ENCODE measurements at places on chromosomes 12 and 14.

DNA sequence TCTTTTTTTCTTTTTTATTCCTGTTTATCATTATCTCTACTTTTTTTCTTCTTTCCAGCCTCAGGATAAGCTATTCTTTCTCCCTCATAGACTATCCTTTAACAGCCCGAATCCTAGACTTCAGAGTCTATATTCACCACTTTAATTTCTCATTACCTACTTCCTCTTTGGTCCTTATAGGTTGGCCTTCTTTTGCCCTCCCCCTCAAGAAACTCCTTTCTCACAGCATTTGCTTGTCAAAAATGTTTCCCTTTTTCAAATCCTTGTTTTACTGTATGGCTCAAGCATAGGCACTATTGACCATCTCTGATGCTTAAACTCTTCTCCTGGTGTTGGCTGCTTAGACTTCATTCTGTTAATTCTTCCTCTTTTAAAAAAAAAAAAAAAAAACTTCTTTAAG is 52.5 kb downstream of the KIAA0586 start:
- DNase-seq: no peak

GRCh38 chr12:18428416-18428815 is 167.1 kb downstream of the PIK3C2G start:
- DNase-seq: no peak

GRCh38 chr14:100070310-100070709 is 5.1 kb downstream of the EVL start:
- no peak for DNase-seq

GRCh38 chr12:109291521-109292341 is 17.4 kb downstream of the FOXN4 start:
- DNase-seq: peak; percentile 57

- no peak for DNase-seq
These were observed 13.2 kb upstream of the EDDM3A start for GRCh38 chr14:20732477-20732876.

DNA sequence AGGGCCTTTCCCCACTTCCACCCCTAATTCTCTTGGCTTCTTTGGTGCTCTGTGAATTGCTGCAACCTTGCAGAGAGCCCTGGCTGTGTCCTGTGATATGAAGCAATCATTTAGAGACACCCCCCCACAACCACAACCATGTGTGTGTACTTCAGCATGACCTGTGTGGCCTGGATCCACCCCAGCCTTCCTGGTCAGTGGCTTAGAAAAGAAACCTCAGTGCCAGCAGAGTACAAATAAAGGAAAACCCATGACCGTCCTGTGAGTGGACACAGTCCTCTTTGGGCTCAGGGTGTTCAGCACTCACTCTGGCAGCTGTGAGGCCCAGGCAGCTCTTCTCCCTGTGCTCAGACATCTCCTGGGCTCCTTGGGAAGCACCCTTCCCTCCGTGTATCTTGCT is 206.6 kb upstream of the DIO3 start:
- DNase-seq: no peak

DNA sequence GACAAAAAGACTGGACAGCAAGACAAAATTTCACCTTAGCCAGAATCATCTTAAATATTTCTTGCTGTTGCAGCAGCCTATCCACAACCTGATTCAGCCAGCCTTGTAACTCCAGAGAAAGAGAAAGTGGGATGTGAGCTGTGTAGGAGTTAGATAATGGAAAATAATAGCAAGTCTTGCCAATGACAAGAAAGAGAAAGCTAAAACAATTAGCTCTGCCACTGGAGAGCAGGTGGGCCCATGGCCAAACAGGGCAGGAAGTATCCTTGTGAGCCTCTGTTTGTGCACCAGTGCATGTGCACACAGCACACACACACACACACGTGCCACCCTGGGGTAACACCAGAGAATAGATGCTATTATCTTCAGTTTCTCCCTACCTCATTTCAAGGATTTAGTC is 106.0 kb upstream of the CCDC196 start:
- no peak for DNase-seq

DNA sequence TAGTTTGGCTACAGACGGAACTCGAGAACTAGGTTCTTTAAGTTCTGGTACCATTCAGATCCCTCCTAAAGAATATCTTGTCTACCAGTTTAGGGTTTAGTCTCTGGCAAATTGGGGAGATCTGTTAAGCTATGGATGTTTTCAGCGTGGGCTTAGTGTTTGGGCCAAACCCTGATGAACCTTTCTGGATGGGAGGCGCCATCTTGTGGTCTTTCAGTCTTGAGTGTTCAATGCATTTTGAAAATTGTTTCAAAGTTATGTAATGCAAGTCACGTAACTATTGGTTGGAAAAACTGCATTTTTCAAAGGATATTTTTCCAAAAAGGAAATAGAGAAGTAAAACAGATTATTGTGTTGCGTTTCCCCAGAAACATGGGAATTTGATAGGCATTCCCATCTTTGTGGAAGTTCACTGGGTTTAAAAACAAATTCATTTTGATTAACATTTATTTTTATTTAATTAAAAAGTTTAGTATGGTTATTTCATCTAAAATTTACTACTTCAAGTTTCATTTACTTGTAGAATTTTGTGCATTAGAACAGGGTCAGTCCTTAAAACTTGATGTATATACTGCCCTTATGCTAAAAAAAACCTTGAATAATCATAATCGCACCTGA is 169.0 kb downstream of the PRIMA1 start:
- no peak for DNase-seq

GRCh38 chr12:100793182-100793581 is 1.4 kb upstream of the ANO4 start:
- DNase-seq: no peak

GRCh38 chr12:106696681-106697417 is 77.6 kb upstream of the RIC8B start:
- DNase-seq: no peak

DNA sequence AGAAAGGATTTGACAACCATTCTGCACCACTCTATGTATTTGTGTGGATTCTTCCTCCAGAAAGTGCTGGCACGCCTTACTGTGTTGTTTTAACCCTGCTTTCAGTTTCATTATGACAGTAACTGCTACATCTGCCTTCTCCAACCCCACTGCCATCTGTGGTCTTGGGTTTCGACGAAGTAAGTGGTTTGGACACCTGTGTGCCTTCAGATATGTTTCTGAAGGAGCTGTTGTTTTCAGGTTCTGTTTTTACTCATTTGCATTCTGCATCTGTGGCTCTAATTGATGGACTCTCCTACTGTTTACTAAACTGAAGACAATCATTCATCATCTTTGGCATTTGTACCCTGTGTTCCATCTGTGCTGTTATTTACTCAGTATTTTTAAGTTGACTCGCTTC is 4.1 kb downstream of the TSHR start:
- DNase-seq: no peak

DNA sequence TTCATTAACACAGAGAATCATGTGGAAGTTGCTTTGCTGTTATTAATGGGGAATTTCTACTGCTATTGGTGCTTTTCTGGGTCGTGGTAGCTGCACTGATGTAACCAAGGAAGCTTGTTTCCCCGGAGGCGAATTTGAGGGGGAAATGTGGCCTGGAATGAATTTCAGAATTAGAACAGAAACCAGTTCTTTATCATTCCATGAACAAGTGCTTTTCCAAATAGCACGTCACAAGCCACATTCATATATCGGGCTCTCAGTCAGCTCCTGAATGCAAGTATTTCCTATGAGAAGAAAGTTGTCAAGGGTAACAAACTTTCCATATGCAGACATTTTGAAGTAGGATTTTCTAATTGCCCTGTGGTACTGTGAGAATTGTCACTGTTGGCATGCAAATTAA is 1353.2 kb downstream of the AACS start:
- no peak for DNase-seq

GRCh38 chr12:62732861-62733427 is 202.0 kb downstream of the PPM1H start:
- no peak for DNase-seq

- DNase-seq: no peak
These were observed 540.0 kb upstream of the TBX3 start for GRCh38 chr12:115223991-115224390.

DNA sequence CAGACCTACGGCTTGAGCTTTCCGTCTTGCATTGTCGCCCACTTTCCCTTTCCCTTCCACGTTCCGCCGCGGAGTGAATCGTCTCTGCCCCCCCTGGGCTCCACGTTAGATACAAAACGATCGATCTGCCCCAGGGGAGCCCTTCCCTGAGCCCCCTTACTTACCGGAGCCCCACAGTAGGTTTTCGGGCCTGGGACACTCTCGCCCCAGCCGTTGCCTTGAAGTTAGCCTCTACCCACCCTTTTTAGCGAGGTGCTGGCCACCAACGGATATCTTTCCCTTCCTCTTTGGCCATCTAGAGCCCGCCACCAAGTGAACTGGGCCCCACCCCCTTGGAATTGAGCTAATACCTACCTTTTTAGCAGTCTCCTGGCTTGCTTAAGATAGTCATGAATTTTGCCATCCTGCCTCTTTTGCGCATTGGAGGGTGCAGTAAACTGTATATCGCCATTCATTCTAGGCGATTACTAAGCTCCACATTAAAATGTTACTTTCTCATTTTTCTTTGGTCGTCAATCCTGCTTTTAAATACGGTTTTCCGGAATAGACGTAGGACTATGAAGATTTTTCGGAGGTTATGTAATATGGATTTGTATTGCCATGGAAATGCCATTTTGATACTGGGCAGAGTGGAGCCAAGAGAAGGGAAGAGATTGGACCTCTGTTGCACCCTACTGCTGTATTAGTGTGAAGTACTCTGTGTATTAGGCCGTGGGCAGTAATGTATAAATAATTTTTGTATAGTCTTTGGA is 764 bp downstream of the RBM25 start:
- DNase-seq: no peak

DNA sequence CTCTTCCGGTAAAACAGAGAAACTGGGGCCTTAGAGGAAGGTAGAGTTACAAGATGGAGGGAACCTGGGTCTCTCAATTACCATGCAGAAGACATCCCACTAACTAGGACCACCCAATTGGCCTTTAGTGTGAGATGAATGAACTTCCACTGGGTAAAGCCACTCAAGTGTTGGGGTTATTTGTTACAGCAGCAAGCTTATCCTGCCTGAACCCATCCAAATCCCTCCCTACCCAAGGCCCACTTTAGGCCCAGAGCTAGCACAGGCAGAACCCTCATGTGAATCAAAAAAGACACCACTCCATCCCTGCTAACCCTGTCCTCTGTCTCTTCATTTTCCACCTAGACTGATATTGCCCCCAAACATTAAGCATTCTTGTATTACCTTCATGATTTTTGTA is 746.7 kb upstream of the TBX3 start:
- DNase-seq: no peak

- no peak for DNase-seq
These were observed 39.2 kb downstream of the NPAS3 start for GRCh38 chr14:32977913-32978312.

- DNase-seq: peak; percentile 7
These were observed 2.8 kb downstream of the SRSF9 start for GRCh38 chr12:120466560-120467315.

GRCh38 chr14:28772613-28773012 is 6.0 kb downstream of the FOXG1 start:
- no peak for DNase-seq

- no peak for DNase-seq
These were observed 35.1 kb downstream of the TRHDE start for GRCh38 chr12:72307229-72307628.

DNA sequence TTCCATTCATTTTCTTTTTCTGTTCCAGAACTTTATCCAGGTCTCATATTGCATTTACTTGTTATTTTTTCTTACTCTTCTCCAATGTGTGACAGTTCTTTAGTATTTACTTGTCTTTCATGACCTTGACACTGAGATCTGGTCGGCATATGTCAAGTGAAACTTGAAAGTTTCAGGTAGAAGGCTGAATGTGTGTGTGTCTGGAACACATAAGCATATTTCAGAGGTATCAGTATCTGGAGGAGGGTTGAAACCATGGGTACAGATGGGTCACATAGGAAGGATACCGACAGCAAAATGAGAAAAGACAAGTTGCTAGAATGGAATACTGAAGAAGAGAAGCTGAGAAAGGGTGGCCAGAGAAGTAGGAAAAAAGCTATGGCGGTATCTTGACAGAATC is 22.5 kb upstream of the PTGDR start:
- no peak for DNase-seq

DNA sequence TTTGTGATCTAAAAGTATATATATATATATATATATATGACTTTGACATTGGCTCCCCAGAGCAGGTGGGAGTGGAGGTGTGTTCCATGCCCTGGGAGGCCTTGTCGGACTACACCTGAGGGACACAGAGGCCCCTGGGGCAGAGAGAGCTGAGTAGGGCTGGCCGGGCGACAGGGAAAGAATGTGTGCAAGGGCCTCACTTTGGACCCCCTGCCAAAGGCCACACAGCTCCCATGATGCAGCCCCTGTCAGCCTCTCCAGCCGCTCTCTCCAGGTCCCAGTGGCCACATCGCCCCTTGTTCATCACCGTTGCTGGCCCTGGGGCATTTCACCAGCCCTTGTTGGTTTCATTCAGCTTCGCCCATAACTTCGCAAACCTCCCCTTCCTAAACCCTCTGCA is 123.9 kb downstream of the BCL11B start:
- no peak for DNase-seq

- no peak for DNase-seq
These were observed 33.0 kb downstream of the TMEM132D start for GRCh38 chr12:129870796-129871195.

DNA sequence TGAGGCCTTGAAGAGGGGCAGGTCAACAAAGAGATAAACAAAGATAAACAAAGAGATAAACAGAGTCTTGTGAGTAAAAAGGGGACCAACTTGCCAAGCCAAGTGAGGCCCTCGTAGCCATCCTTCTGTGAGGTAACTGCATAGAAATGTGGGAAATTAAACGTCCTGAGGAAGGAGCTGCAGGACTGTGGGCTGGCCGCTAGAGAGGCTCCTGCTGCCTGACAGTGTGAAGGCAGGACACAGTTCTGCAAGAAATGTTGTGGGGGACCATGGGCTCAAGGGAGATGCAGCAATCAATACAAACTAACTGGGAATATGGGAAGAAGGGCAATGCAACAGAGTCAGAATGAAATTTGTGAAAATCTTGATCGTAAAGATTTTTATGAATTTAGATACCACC is 91.9 kb downstream of the SLC8A3 start:
- no peak for DNase-seq

GRCh38 chr14:22479132-22479531 is 109.9 kb downstream of the DAD1 start:
- no peak for DNase-seq

DNA sequence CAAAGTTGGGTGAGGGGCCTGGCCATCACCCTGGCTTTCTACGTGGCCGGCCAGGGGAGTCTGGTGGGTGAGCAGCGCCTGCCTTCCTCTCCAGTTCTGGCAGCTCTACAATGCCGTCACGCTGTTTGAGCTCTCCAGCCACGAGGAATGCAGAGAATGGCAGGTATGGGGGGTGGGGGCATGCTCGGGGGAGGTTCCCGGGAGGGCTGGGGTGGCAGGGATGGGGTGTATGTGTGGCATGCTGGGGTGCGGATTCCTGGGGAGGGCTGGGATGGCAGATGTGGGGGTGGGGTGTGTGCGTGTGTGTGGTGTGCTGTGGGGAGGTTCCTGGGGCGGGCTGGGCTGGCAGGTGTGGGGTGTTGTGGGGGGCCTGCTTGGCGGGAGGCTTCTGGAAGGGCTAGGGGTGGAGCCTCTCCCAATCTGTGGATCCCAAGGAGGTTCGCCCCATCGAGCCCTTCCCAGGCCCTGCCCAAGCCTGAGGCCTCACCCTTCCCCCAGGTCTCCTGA is 18.5 kb downstream of the RHOF start:
- no peak for DNase-seq
